ENCODE measurements at places on chromosomes 4 and X.

DNA sequence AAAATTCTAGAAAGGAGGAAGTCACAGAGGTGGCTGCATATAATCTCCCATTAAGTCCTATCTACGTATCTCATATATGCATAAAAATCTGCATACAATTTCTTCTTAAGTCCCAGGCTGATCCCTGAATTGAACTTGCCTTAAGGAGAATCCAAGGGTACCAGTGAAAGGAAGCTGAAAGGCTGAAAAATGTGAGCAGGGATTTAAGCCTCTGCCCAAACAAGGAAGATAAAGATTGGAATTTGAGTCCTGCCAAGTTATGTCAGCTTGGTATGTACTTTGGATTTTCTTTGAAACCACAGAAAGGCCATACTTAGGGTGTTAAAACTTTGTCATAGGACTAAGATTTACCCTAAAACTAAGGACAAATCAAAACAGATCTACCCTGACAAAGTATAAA is 26.5 kb upstream of the GEMIN8 start:
- DNase-seq: no peak

DNA sequence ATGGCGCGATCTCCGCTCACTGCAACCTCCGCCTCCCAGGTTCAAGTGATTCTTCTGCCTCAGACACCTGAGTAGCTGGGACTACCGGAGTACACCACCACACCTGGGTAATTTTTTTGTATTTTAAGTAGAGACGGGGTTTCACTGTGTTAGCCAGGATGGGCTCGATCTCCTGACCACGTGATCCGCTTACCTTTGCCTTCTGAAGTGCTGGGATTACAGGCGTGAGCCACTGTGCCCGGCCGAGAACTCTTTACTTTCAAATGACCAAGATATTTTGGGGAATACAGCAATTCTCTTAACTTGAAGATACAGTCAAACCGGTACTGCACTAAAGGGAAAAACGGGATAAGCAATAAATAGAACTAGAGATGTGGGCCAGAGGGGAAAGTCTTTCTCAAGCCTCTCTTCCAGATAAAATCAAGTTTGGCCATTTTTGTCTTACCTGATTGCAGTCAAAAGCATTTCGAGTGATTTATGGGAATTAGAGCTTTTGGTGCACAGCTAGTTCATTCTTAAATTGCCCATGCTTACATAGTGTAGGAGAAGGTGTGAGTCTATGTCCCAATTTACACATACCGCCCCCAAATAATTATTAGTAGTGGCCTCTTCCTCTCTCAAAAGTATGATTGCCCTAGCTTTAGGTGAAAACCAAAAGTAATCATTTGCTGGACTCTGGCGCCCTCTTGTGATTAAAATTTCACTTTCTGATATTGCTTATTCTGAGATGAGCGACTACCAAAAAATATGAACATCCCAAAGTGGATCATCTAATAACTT is 53.2 kb upstream of the ABCG2 start:
- peak; percentile 11 for DNase-seq

DNA sequence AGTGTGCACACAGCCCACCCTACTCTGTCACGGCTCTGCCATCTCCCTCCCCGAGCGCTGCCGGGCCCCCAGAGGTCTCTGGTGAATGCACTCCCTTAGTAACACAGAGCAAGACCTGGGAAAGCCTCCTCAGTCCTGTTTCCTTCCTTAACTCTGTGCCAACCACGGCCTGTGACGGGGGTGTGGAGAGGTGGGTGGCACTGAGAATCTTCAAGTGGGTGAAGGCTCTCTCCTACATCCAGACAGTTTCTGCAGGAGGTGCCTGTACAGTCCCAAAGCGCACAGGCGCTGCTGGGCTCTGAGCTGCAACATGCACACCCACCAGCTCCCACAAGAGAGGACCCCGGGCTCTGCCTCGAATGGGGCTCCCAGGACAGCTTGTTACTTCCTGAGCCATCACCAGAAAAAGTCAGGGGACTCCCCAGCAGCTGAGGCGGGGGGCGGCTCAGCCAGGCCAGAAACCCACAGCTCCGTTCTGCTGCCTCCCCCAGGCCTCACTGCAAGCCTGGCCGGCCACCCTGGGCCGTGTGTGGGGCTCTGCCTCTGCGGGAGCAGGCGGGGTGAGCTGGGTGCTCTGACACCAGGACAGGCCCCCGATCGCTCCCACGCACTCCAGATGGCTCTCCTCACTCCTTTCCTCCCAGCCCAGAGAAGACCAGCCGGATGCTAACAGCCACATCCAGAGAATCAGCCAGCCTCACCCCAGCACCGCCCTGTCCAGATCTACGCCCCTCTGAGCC is 29.7 kb downstream of the FAM53A start:
- DNase-seq: no peak

DNA sequence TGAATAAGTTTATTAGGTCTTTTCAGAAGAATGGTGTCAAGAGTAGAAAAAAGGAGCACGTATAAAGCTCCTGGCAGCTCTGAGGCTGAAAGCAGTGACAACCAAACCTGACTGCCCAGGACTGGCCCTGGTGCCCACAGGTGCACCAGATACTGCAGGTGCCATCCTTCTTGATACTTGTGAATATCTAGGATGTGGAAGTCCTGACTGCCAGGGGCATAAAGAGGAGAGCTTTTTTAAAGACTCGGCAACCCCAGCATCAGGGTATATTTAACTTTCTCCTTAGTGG is 60.7 kb downstream of the TMEM150C start:
- DNase-seq: no peak

DNA sequence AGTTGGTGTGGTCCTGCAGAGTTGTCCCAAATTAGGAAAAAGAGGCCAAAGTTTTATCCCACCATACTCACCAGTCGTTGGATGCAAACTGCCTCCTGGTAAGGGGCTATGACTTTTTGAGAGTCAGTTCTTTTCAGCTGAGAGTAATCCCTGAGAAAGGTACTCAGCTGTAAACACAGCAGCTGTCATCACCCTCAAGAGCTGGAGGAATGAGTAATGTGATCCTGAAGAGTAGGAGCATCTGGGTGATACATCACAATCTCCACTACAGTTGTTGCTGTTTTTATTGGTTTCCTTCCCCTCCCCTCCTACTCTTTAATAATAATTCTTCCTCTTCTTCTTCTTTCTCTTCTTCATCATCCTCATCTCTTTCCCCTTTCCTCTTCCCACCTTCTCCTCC is 5.7 kb downstream of the MAGEE1 start:
- no peak for DNase-seq

GRCh38 chrX:54178100-54178940 is 4.7 kb downstream of the FAM120C start:
- peak; percentile 73 for DNase-seq

GRCh38 chrX:108468486-108468885 is 28.8 kb downstream of the COL4A5 start:
- peak; percentile 68 for DNase-seq

- no peak for DNase-seq
Measured at GRCh38 chr4:113773756-113774155, 12.2 kb upstream of the CAMK2D start.

- no peak for DNase-seq
Measured at GRCh38 chr4:101175896-101176676, 171.2 kb downstream of the PPP3CA start.

GRCh38 chr4:139082750-139083606 is 67.4 kb downstream of the NOCT start:
- peak; percentile 91 for DNase-seq

DNA sequence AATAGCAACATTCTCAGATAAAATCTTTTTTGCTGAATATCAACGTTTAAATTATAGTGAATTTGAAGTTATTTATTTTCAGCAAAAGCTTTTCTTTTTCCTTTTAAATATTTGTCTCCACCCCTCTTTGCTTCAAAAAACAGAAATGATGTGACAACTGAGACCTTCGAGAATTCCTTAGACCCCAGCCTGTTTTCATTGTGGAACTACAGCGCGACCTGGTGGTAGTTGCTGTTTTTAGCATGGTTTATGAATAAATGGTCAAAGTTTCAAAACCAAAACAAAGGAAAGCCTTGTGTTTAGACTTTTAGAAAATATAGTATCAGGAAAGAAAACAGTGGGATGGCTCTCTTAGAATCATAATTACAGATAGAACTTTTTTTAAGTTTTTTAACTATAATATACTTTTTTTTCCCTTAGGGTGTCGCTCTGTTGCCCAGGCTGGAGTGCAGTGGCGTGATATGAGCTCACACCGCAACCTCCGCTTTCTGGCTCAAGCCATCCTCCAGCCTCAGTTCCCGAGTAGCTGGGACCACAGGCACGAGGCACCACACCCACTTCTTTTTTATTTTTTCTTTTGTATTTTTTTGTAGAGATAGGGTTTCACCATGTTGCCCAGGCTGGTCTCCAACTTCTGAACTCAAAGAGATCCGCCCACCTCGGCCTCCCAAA is 26.8 kb upstream of the TMEM184C start:
- DNase-seq: no peak

- DNase-seq: no peak
Measured at GRCh38 chr4:14743172-14743571, 259.1 kb upstream of the CPEB2 start.

DNA sequence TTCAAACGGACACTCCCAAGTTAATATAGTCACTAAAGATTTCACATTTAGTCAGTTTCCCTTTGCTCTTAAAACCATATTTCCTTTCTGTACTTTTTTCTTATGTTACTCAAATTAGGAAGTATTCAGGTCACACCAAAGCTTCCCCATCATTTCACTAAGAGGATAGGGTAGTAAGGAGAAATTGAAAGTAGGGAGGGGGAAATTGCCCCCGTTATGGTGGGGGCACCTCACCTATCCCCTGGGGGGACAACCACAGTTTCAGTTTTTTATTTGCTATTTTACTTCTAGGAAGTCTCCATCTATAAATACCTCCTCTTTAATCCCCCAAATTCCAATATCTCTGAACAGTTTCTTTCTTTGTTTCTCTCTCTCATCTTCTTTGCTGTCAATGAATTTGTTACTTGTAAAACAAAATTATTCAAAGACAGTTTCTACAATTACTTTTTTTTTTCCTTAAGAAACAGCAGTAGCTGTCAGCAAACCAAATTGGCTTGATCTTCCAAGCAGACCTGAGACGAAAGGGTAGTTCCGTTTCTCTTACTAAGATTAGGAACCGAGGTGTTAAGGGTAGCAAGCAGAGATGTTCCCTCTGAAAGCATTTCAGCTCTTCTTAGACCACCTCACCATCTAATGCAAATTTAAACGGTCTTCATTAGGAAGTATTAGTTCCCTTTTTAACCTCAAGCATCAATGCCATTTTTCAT is 160.2 kb upstream of the KLF3 start:
- no peak for DNase-seq

DNA sequence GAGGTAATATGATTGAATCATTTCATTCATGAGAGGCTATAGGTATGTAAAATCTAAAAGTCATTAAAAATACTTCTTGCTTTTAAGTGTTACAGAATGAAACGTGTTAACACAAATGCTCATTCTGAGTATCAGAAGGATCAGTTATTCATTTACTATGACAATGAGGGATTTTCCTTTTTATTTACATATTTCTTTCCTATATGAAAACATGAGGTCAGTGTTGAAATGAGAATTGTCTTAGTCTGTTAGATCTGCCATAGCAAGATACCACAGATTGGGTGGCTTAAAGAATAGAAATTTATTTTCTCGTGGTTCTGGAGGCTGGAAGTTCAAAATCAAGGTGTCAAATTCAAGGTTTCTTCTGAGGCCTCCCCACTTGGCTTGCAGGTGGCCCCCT is 181.2 kb downstream of the ARHGAP10 start:
- DNase-seq: no peak

DNA sequence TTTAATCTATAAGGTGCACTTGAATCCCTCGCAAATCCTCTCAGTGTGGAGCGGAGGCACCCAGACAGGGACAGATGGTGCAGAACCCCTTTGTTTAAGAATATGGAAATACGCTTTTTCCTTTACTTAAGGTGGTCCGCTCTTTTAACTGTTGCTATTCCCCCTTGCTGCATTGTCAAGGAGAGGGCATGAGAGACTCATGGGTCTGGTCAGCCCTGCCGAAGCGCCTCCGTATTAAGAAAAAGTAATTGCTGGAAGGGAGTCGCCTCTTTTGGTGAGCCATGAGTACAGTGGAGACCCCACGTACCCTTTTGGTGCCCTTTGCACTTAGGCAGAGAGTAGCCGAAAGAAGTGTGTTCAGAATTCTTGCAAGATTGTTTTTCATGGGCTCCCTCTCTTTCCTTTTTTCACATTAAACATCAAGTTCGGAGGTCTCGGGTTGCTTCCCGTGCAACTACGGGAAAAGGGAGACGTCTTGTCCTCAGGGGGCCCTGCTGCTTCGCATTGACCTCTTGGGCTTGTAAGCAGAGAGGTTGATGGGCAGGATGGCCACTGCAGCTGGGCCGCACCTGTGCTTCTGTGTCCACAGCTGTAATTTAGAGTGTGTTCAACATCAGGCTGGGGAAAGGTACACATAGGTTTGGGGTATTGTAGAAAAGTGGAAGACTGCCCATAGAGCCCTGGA is 109.6 kb downstream of the SPRY1 start:
- DNase-seq: no peak

- DNase-seq: peak; percentile 36
Measured at GRCh38 chr4:174152717-174153466, 130.6 kb downstream of the FBXO8 start.

DNA sequence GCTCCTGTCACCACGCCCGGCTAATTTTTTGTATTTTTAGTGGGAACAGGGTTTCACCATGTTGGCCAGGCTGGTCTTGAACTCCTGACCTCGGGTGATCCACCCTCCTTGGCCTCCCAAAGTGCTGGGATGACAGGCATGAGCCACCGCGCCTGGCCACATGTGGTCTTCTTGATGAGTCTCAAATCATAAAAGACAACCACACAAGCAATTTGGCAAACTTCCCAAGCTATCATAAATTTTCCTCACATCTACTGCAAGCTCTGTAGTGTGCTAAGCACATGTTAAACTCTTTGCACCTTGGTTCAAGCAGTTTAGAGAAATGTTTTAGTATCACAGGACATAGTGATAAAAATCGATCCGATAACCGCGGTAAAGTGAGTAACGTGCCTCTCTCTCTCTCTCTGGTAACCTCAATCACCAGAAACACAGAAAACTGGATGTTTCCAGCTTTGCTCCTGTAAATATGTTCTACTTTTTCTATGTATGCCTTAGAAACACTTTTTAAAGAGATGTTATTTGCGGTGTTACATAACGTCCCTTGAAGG is 256.8 kb downstream of the DHRSX start:
- no peak for DNase-seq

DNA sequence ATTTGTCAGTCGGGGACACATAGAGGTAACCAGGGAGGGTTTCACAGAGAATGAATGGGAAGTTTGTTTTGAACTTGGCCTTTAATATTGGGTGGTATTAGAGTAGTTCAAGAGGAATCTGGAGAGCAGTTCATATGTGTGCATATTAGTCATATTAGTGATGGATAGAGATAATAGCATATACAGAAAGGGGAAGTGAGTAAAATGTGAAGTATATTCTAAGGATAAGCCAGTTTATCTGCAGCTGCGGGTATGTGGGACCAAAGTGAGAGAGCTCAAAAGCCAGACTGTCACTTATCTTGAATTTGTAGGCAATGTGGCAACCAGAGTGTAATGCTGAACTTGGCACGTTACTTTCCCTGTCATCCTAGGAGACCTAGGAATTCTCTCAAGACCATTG is 169.9 kb downstream of the AFF2 start:
- no peak for DNase-seq
